ENCODE measurements at places on chromosomes 5 and 9.

- no peak for DNase-seq
These were observed 47.6 kb downstream of the RGS3 start for GRCh38 chr9:113511047-113511521.

- no peak for DNase-seq
These were observed 3.5 kb downstream of the CRB2 start for GRCh38 chr9:123359546-123359945.

GRCh38 chr5:10351919-10352318, 1.6 kb upstream of the MARCHF6 start:
- no peak for DNase-seq

- DNase-seq, result no peak
These were observed 33.5 kb upstream of the SMU1 start for GRCh38 chr9:33109850-33110595.

GRCh38 chr9:72665421-72665820, 144.0 kb downstream of the TMC1 start:
- DNase-seq, result peak; percentile 68

DNA sequence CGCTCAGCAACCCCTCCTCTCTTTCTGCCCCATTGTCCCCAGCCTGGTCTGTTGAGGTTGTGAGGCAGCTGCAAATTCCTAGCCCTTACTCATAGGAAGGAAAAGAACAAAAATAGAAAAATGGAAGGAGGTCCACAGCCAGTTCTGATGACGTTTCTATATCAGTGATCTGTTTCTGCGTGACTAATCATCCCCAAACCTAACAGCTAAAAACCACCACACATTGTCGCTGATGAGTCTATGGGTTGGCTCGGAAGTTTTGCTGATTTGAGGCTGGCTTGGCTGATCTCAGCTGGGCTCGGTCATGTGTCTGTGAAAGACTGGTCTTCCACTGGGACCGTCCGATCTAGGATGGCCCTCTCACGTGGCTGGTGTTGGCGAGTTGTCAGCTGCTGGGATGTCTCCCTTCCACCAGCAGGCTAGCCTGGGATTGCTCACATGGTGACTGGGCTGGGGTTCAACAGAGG, 200.6 kb upstream of the ZNF618 start:
- DNase-seq, result peak; percentile 95

DNA sequence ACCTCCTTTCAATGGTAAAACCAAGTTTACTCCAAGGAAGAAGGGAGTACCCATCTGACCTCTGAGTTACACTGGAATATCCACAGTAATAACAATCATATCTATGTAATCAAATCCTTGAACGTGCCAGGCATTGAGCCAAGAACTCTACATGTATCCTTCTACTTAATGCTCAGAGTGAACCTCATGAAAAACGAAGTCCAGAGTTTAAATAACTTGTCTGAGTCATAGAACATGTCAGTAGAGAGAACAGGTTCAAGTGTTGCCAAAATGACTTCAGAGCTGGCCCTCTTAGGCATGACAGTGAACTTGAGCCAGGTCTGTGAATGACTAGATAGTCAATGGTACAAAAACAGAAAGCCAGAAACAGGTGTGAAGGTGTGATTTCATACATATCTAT, 164.1 kb upstream of the ZNF618 start:
- no peak for DNase-seq

- no peak for DNase-seq
These were observed 37.2 kb downstream of the HEXB start for GRCh38 chr5:74722271-74722670.

GRCh38 chr9:110758201-110758600, 89.6 kb downstream of the MUSK start:
- DNase-seq, result no peak

DNA sequence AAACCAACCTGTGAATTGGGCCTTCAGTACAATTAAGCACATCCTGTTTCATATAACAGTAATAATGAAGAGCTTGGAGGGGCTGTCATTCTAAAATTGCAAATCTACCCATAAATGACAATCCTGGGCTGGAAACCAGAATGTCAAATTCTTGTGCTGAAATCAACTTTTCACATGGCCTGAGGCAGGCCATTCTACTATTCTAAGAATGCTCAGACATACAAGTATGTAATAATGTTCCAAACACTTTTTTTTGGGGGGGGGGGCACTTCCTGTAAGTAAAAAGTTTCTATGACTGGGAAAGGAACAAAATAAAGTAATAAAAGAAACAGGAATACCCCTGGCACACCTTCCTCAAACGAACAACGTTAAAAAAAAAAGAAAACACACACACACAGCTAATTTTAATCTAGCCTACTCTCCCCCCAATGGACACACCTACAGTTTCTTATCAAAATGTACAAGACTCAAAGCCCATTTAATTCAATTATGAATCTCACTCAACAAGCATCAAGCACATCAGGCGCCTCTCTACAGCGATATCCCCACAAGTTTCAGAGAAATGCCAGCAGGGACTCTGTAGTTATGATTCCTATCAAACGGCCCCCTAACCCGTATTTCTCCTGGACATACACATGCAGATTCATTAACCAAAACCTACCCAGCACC, 1.4 kb downstream of the ETF1 start:
- DNase-seq, result no peak

DNA sequence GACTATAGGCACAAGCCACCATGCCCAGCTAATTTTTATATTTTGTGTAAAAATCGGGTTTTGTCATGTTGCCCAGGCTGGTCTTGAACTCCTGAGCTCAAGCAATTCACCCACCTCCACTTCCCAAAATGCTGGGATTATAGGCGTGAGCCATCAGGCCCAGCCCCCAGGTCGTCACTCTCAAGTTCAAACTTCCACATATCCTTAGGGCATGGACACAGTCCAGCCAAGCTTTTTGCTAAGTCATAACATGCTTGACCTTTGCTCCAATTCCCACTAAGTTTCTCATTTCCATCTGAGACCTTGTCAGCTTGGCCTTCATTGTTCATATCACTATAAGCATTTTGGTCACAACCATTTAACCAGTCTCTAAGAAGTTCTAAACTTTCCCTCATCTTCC, 43.9 kb upstream of the ARAP3 start:
- DNase-seq, result no peak

DNA sequence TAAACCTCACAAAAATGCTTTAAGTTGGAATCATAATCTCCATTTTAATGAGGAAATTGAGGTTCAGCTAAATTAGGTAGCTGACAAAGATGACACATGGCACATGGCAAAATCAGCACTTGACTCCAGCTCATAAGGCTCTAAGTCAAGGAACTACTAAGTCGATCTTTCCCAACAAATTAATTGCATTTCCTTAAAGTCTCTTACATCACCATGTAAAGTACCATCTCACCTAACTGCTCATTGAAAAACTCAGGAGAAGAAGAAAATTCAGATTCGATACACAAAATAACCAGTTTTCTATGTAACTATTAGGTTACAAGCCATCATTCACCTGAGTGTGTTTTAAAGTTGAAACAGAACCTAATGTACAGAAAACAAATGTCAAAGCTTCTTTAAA, 85.8 kb upstream of the IFNE start:
- no peak for DNase-seq

GRCh38 chr5:15669826-15670225, 169.8 kb downstream of the FBXL7 start:
- no peak for DNase-seq

DNA sequence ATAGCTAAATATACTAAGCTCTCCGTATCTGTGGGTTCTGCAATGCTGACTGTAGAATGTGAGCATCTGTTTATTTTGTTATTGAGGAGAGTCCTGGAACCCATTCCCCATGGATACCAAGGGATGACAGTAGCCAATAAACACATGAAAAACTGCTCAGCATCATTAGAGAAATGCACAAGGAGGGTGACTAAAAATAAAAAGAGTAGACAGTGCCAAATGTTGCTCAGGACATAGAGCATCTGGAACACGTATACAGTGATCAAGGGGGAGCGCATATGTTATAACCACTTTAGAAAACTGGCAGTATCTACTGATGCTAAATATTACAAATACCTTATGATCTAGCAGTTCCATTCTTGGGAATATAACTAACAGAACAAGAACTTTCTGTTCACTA, 31.0 kb downstream of the MARCHF6 start:
- no peak for DNase-seq

- DNase-seq, result no peak
These were observed 10.8 kb downstream of the PDGFRB start for GRCh38 chr5:150144879-150145278.

DNA sequence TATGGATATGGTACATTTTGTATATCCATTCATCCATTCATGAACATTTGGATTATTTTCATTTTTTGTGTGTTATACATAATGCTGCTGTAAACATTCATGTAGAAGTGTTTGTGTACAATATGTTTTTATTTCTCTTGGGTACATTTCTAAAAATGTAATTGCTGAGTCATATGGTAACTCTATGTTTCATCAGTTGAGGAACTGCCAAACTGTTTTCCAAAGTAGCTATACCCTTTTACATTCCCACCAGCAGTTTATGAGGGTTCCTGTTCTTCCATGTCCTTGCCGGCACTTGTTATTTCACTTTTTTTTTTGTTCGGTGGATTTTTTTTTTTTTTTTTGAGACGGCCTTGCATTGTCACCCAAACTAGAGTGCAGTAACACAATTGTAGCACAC, 54.0 kb upstream of the MCCC2 start:
- no peak for DNase-seq

DNA sequence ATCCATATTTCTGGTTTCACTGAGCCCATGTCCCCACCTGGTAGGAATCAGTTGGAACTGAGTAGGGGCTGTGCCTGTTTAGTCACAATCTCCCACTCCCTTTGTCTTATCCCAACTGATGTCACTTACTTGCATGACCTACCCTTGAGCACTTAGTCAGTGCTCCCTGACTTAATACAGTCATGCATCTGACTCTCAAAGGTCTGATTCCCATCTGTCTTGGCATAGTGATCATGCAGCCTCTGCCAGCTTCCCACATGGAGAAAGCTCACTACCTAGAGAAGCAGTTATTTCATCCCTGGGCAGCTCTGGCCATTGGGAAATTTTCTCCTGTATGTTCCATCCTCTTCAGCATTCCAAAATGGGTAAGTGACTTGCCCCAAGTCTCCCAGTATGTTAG, 24.8 kb downstream of the ABLIM3 start:
- DNase-seq, result peak; percentile 48

DNA sequence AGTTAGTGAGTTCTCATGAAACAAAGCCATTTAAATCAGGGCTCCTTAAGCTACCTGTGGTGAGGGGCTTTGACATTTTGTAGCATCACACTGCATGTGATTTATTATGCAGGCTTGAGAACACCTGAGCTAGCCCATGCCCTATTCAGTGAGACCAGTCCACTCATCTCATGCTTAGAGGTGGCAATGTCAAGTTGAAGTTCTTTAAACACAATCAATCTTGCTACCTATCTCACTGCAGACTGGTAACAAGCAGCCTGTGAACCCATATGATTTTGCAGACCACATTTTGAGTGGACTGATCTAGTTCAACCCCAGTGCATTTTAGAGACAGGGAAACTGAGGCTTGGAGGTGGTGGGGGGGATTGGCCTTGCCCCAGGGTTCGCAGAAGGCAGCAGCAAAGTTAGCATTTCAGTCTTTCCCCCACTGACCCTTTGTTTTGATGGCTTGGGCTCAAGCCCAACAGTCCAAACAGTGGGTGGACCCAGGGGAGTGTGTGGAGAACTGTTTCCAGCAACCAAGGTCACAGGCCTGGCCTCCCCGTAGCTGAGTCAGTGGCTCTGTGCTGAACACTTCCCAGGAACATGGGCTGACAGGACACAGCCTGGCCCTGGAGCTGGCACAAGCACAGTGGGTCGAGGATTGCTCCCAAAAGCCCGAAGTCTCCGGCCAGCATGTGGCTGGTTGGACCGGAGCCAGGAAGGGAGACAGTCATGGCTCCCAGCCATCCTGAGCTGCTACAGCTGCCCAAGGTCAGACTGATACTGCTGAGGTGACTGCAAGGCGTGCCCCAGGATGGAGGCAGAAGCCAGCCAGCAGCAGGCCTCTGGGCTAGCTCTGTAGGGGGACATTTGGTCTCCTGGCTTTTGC, 95.3 kb downstream of the RGS3 start:
- peak; percentile 71 for DNase-seq

- DNase-seq, result no peak
These were observed 209.7 kb upstream of the PRR16 start for GRCh38 chr5:120254385-120254784.

GRCh38 chr5:43213951-43214350, 21.9 kb downstream of the NIM1K start:
- DNase-seq, result no peak

- no peak for DNase-seq
These were observed 396.1 kb downstream of the MAN2A1 start for GRCh38 chr5:110085826-110086225.

GRCh38 chr9:120989065-120989464, 61.0 kb downstream of the C5 start:
- DNase-seq, result no peak

DNA sequence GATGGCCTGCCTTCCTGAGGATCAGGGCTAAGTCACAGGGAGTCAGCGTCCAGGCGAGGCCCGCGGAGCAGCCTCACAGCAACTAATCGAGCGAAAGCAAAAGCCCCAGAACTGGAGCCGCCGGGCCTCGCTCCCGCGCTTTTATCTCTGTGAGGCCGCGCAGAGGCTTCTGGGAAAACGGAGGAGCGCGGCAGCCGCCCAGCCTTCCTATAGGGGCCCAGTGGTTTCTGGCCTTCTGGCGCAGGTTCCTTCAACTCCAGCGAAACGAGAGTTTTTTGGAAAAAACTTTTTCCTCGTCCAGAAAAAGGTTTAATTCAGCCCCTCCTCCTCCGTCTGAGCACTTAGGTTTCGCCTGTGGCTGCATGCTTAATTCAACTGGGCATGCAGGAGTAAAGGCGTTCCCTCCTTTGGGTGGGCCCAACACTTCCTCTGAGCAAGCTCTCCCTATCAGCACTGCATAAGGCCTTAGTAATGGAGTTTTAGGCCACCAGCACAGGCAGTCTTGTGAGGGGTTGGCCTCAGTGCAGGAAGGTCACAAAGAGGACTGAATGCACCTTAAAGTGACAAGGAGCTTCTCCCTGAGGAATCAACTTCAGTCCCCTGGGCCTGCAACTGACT, at the start of gene MEIKIN:
Gene MEIKIN (minus strand): TSS at position 113 of the 618 bp plus-strand sequence. CDS start 158 bp downstream, outside the sequence.
- peak; percentile 14 for DNase-seq

DNA sequence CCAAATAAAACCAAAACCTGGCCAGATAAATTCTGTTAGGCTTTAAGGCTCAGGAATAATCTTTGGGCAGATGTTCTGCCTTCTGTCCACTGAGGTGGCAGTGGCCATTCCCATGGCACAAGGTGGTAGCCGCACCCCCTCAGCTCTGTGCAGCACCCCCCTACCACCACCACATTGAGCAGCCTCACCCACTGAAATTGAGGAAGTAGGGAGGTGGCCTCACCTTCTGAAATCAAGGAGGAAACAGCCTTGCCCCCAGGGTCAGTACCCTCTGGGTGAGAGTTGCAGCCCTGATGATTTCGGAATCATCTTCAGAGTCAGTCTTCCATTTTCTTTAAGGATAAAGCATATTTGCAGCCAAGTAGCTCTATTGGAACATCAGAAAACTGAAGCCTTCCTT, 204.8 kb upstream of the PIK3R1 start:
- no peak for DNase-seq

- peak; percentile 91 for DNase-seq
These were observed at the start of gene PTGR1 for GRCh38 chr9:111599092-111599954. TSS of gene PTGR1 (minus strand) at chr9:111599647. CDS start at chr9:111597422, 2,225 bp downstream.

DNA sequence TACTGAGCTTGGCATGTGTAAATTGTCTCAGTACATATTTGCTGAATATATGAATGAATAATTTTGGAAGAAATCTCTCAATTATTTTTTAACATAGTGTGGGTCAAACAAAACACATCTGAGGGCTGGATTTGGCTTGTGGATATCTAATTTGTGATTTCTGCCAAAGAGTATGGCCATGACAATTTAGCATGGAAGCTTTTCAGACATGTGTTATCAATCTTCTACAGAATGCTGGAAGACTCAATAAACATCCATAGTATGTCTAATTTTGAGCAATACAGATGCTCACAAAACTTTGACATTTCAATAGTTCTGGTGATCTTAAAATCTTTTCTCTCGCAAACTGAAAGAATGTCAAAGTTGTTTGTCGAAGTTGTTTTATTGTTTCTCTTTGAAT, 214.1 kb upstream of the ANKH start:
- DNase-seq, result no peak
